ENCODE measurements at places on chromosomes 2 and 18.
A peak's percentile ranks its signal among the peaks of the same experiment; 100 is the strongest.

DNA sequence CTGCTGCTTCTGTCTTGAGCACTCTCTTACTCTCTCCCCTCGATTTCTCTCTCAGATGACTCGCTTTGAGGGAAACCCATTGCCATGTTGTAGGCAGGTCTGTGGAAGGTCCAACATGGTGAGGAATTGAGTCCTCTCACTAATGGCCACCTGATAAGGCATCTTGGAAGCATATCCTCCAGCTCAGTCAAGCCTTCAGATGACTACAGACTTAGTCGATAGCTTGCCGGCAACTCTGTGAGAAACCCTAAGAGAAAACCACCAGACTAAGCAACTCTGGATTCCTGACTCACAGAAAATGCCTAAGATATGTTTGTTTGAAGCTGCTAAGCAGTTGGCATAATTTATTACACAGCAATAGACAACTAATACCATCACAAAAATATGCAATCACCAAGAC lies 51.2 kb downstream of the WDR75 start:
- no peak for DNase-seq

GRCh38 chr18:55179835-55180234 lies 220.6 kb upstream of the CCDC68 start:
- no peak for DNase-seq

- no peak for DNase-seq
Measured at GRCh38 chr2:69100220-69100723, 87.3 kb downstream of the ANTXR1 start.

- DNase-seq = no peak
Measured at GRCh38 chr2:29066997-29067605, 7.2 kb downstream of the PCARE start.

- no peak for DNase-seq
Measured at GRCh38 chr18:74273394-74273793, 18.4 kb downstream of the CYB5A start.

GRCh38 chr2:70656421-70657010 lies 102.9 kb upstream of the TGFA start:
- no peak for DNase-seq

- no peak for DNase-seq
Measured at GRCh38 chr2:237998530-237998929, 31.7 kb downstream of the UBE2F start.

DNA sequence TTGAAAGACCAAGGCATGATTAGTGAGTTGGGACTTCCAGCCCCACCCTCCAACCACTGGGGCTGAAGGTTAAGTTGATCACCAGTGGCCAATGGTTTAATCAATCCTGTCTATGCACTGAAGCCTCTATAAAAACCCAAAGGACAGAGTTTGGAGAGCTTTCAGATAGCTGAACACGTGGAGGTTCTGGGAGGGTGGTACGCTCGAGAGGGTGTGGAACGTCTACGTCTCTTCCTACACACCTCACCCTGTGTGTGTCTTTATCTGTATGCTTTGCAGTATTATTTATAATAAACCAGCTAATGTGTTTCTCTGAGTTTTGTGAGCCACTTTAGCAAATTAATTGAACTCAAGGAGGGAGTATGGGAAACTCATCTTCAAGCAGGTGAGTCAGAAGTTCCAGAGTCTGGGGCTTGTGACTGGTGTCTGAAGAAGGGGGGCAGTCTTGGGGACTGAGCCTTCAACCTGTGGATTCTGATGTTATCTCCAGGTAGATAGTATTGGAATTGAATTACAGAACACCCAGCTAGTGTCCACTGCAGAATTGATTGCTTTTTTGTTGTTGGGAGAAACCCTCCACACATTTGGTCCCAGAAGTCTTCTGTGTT lies 20.3 kb downstream of the ACTR3 start:
- no peak for DNase-seq

GRCh38 chr2:669323-669722 lies 7.9 kb downstream of the TMEM18 start:
- no peak for DNase-seq

DNA sequence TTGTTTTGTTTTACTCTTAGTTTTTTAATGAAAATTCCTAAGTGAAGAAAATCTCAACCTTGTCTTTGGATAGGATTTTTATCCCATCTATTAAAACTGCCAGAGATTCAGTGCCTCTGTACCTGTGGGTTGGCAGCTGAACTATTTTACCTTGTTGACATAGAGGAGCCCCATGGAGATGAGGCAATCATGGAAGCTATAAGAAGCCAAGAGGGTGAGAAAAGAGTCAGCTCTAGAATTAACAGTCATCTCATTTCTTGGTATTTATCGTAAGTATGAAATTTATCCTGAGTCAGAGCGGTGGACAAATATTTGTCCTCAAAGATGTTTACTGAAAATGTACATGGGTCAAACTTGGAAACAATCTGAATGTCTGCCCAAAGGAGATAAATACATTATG lies 35.8 kb upstream of the PGAP1 start:
- DNase-seq = no peak

DNA sequence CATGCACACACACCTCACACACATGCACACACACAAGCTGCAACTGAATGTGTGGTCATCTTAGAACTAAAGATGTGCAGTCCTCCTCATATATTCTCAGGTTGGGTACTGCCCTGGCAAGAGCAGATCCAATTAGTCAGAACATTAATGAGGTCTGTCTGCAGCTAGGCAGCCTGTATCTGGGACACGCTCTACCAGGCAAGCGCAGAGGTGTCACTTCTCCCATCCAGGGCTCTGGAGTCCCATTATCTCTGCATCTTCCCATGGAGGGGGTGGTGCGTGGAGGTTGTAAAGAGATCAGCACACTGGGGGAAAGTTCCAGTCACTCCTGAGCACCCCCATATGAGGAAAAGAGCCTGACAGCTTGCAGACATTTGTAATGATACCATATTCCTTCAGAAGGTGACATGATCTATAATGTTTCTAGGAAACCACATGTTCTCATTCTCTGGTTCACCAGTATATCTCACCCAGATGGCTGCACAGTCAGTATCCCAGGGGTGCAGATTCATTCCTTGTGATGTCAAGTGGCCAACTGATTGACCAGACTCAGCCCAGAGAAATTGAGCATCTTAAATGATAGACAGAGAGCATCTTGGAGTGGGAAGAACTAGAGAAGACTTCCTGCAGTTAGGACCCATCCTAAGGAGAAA lies 95.4 kb downstream of the RTN4 start:
- peak; percentile 54 for DNase-seq

GRCh38 chr2:158120664-158121641 lies 19.3 kb downstream of the UPP2 start:
- no peak for DNase-seq

GRCh38 chr2:188976545-188977268 lies 2.5 kb downstream of the COL3A1 start:
- no peak for DNase-seq

DNA sequence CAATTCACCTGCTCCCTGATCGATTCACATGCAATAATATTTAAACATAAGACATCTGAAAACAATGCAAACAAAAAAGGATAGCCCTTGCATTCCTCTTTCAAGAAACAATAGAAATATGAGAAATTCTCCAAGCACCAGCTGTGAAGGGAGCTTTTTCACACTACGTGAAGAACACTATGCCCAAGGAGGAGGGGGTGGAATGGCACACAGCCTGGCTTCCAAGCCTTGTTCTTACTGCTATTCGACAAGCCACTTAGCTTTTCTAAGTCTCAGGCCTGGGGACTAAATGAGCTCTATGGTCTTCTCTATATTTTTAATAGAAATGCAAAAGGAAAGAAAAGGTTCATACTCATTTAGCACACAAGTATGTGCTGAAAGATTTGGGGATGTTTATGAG lies 92.2 kb upstream of the CHRNA1 start:
- no peak for DNase-seq

GRCh38 chr18:360676-361075 lies 92.8 kb upstream of the THOC1 start:
- no peak for DNase-seq

DNA sequence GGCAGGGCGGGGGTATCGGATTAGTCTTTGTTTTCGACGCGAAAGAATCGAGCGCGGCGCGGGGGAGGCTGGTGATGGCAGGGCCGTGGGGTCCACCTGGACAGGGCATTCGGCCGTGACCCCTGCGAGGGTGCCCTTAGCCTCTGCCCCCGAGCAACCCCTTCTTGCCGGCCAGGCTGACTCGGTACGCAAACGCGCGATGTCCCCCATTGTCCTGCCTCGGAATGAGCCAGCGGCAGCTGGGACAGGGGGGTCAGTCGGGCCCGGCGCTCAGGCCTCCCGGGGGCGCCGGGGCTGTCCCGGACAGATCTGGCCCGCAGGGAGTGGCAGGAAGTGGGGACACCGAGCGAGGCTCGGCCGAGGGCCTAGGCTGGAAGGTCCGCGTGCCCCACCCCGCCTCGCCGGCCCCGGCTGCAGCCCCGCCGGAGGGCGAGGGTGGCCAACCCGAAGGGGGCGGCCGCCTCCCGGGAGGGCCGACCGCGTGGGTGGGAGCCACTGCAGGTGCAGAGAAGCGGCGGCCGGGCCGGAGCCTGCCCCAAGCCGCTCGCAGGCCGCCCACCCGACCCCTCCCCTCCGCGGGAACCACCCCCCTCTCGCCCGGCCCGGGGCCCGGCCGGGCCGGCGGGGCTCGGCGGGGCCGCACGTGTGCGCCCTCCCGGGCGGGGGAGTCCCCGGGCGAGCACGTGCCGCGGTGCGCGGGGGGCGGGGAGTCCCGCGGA lies at the start of gene TET3:
TSS of gene TET3 (plus strand) at position 708 of the 719 bp plus-strand sequence. CDS start 1,494 bp downstream, outside the sequence.
- DNase-seq = peak; percentile 73

DNA sequence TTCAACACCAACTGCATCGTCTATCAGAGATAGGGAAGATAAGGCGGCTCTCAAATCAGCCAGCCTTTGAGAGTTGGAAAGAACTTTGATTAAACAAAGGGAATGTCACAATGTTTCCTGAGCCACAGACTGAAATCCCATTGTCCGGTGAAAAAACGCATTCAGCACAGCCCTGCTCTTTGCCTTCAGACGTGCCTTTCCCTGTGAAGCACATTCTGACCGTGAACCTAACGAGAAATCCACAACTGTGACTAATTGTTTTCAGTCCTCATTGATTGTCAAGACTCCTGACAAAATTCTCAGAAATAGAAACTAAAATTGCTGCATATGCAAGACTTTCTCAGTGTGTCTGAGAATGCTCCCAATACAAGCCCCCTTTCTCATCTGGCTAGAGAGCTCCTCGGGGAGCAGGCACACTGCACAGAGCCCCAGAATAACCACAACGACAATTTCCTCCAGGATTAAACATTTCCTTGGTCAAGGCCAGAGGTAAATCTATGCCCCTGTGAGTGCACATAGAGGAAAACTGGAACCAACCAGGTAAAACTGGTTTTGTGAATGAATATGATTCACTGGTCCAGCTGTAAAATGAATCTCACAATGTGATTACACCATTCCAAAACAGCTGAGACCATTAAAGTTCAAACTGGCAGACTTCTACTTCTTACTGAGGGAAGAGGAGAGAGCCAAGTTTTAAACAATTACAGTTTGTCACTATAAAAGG lies 561.9 kb upstream of the ID2 start:
- DNase-seq = peak; percentile 32

- no peak for DNase-seq
Measured at GRCh38 chr18:73254564-73254963, 386.8 kb upstream of the NETO1 start.

GRCh38 chr18:3388980-3389379 lies 61.0 kb upstream of the TGIF1 start:
- DNase-seq = no peak

GRCh38 chr2:12835733-12836132 lies 119.0 kb downstream of the TRIB2 start:
- no peak for DNase-seq

- DNase-seq = peak; percentile 67
Measured at GRCh38 chr2:132670496-132671150, 618 bp upstream of the LYPD1 start.

- no peak for DNase-seq
Measured at GRCh38 chr2:180406687-180407086, 399.6 kb upstream of the CWC22 start.

- no peak for DNase-seq
Measured at GRCh38 chr2:176514805-176515500, 245.7 kb downstream of the MTX2 start.

GRCh38 chr2:134436706-134437105 lies 182.8 kb downstream of the MGAT5 start:
- no peak for DNase-seq

GRCh38 chr2:2873450-2873811 lies 504.2 kb downstream of the EIPR1 start:
- no peak for DNase-seq

- DNase-seq = no peak
Measured at GRCh38 chr18:13551841-13552733, 174.3 kb downstream of the FAM210A start.

GRCh38 chr18:12255626-12256026 lies 1.5 kb downstream of the CIDEA start:
- DNase-seq = no peak

- no peak for DNase-seq
Measured at GRCh38 chr18:58114766-58115165, 70.7 kb downstream of the NEDD4L start.

GRCh38 chr2:99504844-99505584 lies 15.2 kb upstream of the REV1 start:
- no peak for DNase-seq

DNA sequence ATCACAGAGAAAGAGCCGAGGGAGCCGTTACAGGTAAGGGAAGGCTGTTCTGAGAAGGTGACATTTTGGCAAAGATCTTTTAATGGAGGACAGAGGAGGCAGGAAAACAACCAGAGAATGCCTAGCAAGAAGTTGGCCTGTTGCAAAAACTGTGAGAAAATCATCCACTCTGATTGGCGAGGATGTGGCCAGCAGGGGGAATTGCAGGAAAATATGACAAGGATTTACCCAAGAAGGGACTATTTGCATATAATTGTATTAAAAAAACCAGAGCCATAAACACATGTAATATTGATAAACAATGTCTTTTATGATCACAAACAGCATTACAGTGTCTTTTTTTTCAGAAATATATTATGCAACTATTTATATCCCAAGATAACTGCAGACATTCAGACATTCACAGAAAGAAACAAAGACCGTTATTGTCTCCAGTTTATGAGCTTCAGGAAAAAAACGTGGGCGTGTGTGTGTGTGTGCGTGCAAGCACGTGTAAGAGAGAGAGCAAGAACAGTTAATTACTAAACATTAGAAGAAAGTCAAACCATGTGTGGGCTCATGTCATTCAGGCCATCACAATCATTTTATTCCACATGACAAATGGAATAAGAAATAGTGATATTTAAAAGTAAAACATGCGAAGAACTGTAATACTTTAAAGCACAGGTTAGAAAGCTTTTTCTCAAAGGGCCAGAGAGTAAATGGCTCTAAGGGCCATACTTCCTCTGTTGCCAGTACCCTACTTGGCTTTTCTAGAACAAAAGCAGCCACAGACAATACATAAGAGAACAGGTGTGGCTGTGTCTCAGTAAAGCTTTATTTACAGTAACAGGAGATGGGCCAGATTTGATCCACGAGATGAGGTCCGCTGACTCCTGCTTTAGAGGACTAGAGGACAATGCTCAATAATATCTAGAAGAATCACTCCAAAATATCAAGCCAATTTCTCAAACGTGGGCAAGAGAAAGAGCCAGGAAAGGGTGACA lies 324.1 kb downstream of the DLGAP1 start:
- no peak for DNase-seq

GRCh38 chr2:176445956-176446355 lies 176.7 kb downstream of the MTX2 start:
- no peak for DNase-seq

GRCh38 chr2:233163486-233164103 lies 87.9 kb upstream of the ATG16L1 start:
- no peak for DNase-seq
